ENCODE measurements at places on chromosomes 4 and X.

GRCh38 chr4:183097231-183098018 lies 1.6 kb upstream of the WWC2 start:
- no peak for DNase-seq

GRCh38 chrX:40947276-40947675 lies 138.0 kb upstream of the USP9X start:
- DNase-seq = no peak

GRCh38 chr4:119016636-119017035 lies 119.0 kb upstream of the MYOZ2 start:
- no peak for DNase-seq

- DNase-seq = no peak
Observed at GRCh38 chr4:6196324-6196723, 4.0 kb downstream of the JAKMIP1 start.

DNA sequence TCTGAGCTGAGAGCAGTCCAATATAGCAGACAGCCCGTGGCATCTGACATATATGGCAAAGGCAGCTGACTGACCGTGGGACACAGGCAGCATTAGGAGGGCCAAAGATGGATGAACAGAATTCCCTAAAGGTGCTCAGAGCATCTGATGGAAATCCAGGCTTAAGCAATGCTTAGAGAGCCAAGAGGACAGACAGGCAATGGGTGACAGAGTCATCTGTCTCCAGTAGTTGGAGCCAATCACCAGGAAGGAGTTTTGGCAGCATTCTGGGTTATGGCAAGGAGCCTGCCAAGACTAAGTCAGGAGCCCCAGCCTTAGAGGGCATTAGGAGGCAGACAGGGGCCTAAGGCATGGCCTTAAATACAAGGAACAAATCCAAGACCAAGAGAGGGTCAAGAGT lies 153.3 kb upstream of the USP9X start:
- DNase-seq = no peak

GRCh38 chr4:185437809-185438208 lies 12.0 kb upstream of the UFSP2 start:
- DNase-seq = no peak

GRCh38 chr4:74517996-74518395 lies 73.1 kb downstream of the AREG start:
- DNase-seq = no peak

- no peak for DNase-seq
Observed at GRCh38 chr4:71541541-71541940, 202.7 kb downstream of the SLC4A4 start.

GRCh38 chrX:54358424-54359211 lies 772 bp upstream of the WNK3 start:
- no peak for DNase-seq

DNA sequence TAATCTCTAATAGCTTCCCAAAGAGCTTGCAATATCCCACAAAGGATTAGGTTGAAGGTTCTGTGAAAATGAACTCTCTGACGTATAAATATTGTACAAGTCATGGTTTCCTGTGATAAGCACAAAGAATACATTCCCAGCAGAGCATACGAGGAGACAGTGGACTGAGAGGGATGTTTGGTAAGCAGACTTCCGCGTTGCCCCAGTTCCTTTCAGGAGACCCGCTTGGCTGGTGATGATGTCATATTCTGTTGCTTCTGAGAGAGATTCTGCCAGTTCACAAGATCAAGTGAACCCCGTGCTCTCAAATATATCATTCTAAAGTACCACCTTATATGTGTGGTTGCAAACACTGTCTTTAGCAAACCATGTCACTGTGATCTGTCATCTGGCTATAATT lies 323.9 kb upstream of the CASK start:
- DNase-seq = no peak

DNA sequence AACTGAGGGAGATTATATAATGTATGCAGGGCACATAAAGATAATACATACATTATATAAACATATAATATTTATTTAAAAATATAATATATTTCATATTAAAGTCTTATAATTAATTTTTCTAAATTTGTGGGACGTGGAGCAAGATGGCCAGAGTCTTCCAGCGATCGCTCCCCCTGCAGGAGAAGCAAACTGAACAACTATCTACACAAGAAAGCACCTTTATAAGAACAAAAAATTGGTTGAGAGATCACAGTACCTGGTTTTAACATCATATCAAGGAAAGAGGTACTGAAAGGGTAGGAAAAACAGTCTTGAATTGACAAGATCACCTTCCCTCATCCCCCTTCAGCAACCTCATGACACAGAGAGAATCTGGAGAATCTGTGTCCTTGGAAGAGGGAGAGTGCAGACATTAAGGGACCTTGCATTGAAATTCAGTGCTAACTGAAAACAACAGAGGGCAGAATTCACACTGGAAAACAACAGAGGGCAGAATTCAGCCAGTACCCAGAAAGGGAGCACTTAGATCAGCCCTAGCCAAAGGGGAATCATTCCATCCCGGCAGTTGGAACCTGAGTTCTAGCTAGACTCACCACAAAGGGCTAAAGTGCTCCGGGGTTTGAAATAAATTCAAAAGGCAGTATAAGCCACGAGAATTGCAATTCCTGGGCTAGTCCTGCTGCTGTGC lies 262.5 kb upstream of the NDST3 start:
- DNase-seq = no peak

GRCh38 chr4:5980436-5981155 lies 37.6 kb downstream of the C4orf50 start:
- DNase-seq = no peak

GRCh38 chr4:169225058-169225751 lies 45.6 kb downstream of the SH3RF1 start:
- DNase-seq = no peak

DNA sequence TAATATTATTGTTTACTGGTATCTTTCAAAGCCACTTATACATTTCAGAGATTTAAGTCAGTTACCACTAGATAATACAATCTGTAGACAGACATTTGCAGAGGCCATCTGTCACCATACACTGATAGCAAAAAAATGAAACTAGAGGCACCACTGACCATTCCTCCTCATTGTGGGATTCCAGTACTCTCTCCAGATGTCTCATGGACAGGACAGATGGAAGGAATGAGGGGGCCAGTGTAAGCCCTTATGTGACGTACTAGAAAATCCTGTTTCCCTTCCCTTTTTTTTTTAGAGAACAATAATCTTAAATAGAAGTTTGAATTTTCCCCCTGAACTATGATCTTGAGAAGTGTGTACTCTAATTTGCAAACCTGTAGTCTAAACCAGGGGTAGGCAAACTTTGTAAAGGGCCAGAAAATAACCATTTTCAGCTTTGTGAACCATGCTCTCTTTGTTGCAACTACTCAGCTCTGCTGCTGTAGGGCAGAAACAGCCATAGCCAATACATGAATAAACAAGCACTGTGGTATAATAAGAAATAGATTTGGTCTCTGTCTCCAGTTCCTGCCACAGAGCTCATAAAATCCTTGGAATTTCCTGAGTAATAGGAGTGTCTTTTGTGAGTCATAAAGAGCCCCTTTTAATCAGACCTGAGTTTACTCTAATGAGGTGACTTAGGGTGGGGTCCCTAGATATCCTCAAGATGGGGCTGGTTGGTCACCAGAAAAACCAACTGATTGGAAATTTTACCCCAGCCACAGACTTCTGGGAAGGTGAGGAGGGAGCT lies 90.4 kb downstream of the MOSPD2 start:
- no peak for DNase-seq

DNA sequence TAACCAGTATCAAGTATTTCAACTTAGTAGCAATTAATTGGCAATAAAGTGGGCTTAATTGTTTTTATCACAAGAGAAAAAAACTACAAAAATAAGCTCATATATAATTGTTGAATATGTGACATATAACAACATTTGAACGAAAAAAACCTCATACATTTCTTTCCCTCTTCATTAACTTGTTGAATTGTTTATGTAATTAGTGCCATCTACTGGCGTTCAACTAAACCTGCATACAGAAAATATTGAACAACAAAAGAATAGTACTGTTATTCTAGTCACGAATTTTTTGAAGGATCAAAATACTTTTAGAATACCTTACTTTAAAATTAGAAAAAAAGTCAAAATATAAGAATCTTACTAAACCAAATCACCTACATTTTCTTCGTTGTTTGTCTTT lies 586.5 kb upstream of the FTHL17 start:
- peak; percentile 1 for DNase-seq

GRCh38 chrX:47091149-47091775 lies 13.0 kb downstream of the RGN start:
- DNase-seq = no peak

DNA sequence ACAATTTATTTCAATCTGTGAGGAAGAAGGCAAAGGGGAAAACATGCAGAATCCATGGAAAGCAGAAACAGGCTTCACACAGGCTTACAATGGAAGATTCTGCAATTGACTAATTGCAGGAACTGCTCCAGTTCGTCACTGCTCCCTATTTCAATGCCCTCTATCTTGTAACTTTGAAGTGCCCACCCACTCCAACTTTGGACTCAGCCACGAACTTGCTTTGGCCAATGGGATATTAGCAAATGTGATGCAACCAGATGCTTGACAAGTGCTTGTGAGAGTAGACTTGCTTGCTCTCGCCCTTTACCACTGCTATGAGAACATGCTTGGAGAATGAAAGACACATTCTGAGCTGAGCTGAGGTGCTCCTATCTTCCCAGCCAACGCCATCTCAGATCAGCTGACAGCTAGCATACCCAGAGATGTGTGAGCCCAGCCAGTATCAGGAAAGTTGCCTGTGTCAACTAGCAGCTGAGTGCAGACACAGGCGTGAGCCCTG lies 105.7 kb upstream of the PTCHD1 start:
- DNase-seq = no peak

DNA sequence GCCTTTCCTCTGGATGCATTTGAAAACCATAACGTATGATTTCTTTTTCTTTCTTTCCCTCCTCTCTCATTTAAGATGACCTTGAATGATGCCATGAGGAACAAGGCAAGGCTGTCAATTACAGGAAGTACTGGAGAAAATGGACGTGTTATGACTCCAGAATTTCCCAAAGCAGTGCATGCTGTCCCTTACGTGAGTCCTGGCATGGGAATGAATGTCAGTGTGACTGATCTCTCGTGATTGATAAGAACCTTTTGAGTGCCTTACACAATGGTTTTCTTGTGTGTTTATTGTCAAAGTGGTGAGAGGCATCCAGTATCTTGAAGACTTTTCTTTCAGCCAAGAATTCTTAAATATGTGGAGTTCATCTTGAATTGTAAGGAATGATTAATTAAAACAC lies 142.8 kb downstream of the GRIA2 start:
- DNase-seq = no peak

- DNase-seq = no peak
Observed at GRCh38 chrX:139691493-139691842, 16.5 kb downstream of the MCF2 start.

- no peak for DNase-seq
Observed at GRCh38 chr4:174201871-174202270, 81.6 kb downstream of the FBXO8 start.

DNA sequence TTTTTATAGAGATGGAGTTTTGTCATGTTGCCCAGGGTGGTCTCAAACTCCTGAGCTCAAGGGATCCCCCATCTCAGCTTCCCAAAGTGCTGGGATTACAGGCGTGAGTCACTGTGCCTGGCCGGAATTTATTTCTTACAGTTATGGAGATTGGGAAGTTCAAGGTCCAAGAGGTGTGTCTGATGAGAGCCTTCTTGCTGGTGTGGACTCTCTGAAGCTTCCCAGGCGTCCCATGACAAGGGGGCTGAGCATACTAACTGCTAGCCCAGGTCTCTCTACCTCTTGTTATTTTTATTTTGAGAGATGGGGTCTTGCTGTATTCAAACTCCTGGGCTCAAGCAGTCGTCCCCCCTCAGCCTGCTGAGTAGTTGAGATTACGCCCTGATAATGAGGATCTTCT lies 2.9 kb upstream of the NSD2 start:
- DNase-seq = no peak

GRCh38 chr4:15444879-15445547 lies 17.2 kb downstream of the C1QTNF7 start:
- no peak for DNase-seq

- no peak for DNase-seq
Observed at GRCh38 chr4:11507920-11508319, 79.2 kb upstream of the HS3ST1 start.

DNA sequence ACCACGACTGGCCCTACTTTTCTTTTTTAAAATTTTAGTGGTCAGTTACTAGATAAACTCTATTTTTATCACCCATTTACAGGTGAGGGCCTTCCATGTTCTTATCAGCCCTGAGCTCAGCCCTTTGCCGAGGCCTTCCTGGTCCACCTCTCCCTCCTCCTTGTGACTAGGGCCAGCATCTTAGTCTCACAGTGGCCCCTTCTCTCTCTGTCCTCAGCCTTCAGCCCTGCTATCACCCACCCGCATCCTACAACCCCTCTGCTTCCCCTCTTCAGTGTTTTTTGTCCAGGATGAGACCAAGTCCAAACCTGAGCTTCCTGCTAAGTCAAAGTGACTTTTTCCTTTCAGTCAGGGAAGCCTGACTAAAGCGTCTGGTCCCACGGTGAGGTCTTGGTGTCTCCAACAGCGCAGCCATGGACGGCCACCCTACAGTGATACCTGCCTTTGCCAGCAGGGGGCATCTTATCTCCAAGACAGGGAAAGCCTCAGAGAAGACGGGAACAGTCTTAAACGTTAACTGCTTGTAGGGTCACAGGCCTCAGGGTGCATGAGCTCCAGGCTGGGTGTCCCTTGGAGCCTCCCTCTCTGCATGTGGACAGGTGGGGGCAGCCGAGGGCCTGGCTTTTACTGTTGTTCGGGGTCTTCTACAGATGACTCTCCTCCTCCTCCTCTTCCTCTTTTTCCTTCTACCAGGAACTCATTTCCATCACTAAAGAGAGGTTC lies 11.7 kb upstream of the GAGE10 start:
- DNase-seq = no peak

DNA sequence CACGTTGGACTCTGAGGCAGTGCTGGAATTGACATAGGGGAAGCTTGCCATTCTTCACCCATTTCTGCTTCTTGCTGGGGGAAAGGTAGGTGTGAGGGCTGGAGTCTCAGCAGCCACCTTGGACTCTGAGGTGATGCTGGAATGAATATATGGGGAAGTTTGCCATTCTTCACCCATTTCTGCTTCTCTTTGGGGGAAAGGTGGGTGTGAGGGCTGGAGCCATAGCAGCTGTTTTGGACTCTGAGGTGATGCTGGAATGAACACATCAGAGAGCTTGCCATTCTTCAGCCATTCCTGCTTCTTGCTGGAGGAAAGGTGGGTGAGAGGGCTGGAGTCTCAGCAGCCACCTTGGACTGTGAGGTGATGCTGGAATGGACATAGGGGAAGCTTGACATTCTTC lies 115.1 kb downstream of the CRLF2 start:
- DNase-seq = no peak

- DNase-seq = no peak
Observed at GRCh38 chr4:155430895-155431795, 54.4 kb upstream of the MAP9 start.

- DNase-seq = no peak
Observed at GRCh38 chrX:118356154-118356701, 10.3 kb downstream of the WDR44 start.

GRCh38 chr4:4961936-4962335 lies 57.3 kb downstream of the CYTL1 start:
- DNase-seq = no peak

GRCh38 chr4:32025851-32026459 lies 1305.8 kb downstream of the PCDH7 start:
- DNase-seq = no peak

All from LNCaP clone FGC (cell line).